ENCODE measurements at places on chromosomes 13 and 19.

- no peak for DNase-seq
These were observed 4.0 kb downstream of the KLF16 start for GRCh38 chr19:1859331-1859781.

DNA sequence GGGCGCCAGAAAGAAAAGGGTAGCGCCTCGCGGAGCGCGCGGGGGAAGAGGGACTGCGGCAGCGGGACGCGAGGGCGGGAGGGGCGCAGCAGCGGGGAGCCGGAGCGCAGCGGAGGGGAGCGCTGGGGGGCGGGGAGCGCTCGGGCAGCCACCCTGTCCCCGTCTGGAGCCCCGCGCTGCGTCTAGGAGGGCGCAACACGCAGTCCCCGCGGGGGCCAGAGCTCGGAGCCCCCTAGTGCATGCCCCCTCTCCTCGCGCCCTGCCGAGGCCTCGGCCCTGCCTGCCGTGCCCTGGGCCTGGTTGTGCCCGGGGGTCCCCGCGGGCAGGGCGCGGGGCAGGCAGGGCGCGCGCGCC is 37.9 kb downstream of the SOX1 start:
- no peak for DNase-seq

GRCh38 chr13:100389617-100390016 is 199.0 kb downstream of the GGACT start:
- no peak for DNase-seq

GRCh38 chr13:112143753-112144615 is 77.0 kb downstream of the SOX1 start:
- no peak for DNase-seq

DNA sequence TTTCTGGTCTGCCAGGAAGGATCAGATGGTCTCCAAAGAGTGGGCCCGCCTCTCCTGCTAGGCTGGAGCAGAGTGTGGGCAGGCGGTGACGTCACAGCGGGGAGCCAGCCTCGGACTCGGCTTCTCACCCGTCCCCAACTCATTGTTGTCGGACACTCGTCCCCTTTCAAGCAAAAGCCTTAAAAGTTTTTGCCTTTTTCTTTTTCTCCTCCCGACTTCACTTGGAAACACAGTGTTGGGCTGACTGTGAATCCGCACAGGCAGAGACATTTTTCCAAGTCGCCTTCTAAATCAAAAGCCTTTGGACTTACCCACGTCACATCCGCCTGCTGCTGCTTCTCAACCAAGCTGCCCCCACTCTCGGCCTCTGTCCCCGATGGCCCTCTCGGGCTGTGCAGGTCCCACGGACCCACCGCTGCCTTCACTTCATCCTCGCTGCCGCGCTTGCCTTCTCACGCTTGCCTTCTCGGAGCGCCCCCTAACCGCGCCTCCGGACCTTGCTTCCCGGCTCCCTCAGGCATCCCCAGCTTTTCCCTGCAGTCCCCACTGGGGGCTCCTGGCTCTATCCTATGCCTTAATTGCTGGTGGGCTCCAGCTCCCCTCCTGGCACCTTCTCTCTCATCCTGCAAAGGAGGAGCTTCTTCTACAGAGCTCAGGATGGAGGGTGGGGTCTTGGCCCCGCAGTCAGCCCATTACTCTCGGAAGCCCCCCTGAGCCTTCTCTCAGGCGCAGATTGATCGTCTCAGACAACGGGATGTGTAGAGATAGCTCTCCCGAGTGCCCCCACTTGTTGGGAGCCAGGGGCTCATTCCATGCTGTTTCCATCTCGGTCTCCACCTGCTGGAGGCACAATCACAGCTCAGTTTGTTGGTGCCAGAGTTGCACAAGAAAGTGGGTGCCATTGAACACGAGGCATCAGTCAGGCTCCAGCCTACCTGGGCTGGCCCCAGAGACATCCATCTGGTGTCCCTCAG is 3.9 kb upstream of the ZNF135 start:
- peak; percentile 9 for DNase-seq

DNA sequence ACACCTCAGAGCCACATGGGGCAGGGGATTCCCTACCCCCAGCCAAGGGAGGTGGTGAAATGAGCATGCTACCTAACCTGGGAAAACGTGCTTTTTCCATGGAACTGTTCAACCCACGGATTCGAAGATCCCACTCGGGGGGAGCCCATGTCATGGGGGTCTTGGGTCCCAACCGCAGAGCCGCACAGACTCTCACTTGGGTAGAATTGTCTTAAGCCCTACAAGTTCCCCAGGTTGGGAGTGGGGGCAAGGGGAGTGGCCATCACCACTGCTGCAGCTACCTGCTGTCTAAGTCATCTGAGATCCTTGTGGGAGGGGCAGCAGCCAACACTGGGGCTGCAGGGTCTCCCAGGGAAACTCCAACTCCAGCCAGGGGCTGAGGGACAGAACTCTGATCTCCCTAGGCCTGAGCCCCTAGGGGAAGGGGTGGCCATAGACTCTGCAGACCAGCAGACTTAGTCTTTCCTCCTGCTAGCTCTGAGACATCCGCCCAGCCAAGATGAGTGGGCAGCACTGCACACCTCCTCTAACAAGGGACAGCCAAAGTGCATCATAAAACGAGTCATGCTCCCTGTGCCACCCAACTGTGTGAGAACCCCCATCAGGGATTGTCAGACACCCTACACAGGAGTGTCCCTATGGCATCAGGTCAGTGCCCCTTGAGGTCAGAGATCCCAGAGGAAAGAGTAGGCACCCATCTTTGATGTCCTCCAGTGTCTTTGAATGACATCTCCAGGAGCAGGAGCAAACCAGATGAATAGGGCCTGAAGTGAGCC is 610.4 kb upstream of the SLITRK6 start:
- DNase-seq = no peak

GRCh38 chr13:64540976-64541375 is 2689.2 kb downstream of the PCDH9 start:
- DNase-seq = no peak

- no peak for DNase-seq
These were observed 196.9 kb downstream of the KATNAL1 start for GRCh38 chr13:30110301-30111070.

DNA sequence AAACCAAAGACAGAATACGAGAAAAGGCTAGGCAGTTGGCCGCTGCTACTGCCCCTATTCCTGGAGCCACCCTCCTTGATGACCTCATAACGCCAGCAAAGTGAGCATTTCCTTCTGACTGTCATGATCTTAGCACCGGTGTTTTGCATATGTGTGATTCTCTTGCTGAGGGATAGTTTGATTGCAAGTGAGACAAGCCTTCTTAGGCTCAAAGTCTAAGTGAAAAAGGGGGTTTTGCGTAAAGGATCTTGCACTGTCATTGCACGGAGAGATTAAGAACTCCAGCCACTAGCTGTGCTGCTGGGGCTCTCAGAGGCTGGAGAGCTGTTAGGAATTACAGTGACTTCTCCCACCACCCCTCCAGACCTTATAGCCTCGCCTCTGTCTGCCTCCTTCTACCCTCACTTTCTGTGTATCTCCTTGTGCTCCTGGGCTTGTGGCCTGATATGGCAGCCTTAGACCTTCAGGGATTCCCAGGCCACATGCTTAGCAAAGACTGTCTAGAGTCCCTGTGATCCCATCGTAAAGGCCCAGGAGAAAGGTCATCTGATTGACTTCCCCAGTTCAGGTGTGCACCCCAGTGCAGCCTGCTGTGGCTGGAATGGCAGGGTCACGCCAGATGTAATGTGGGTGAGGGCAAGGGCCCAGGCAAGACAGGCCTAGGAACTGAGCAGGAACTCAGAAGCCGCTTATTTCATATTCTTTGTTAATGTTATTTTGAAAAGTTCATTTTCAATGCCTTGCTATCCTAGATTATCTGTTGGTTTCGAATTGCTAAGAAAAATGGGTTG is 12.6 kb downstream of the GPATCH1 start:
- DNase-seq = no peak

DNA sequence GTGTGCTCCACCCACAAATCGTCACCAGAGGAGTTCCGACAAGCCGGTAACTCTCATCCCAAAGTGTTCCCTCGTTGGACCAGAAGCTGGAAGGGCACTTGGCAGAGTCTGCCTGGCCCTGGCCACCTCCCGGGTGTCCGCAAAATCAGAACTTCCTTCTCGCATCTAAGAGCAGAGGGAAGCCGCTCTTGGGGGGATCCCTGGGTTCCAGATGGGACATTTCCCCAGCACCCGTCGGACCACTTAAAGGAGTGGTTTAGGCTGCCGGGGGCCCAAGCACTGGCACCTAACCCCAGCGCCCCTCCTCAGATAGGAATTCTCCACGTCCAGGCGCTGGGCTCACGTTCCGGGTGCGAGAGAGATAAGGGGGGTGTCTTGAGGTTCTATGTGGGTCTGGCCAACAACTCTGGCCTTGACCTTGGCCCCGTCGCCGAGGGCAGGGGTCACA is 857 bp upstream of the MAP2K7 start:
- no peak for DNase-seq

DNA sequence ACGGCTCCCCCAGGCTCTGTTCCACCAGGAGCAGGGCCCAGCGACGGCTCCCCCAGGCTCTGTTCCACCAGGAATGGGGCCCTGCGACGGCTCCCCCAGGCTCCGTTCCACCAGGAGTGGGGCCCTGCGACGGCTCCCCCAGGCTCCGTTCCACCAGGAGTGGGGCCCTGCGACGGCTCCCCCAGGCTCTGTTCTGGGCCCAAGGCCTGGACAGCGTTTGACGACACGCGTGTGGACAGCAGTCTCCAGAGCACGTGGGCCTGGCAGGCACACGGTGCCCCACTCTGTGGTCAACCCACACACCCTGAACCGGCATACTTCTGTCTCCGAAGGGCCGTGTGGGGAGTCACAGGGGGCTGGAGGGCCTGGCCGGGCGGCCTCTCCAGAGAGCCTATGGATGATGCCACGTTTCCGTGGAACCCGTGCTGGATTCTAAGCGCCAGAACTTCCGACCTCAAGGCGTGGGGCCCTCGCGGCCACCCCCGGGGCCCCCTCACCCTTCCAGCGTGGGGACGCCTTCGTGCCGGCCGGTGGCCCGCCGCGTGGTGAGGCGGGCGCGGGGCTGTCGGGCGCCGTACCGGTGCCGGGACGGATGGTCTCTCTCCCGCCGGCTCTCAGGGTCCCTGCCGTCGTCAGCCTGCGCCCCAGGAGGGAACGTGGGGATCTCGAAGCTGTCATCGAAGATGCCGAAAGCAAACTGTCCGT is 11.6 kb downstream of the FGF22 start:
- DNase-seq = no peak

DNA sequence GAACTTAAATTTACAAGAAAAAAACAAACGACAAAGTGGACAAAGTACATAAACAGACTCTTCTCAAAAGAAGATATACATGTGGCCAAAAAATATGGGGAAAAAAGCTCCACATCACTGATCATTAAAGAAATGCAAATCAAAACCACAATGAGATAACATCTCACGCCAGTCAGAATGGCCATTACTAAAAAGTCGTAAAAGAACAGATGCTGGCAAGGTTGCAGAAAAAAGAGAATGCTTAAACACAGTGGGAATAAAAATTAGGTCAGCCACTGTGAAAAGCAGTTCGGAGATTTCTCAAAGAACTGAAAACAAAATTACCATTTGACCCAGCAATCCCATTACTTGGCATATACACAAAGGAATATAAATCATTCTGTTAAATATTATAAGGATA is 132.7 kb downstream of the UGGT2 start:
- DNase-seq = no peak

DNA sequence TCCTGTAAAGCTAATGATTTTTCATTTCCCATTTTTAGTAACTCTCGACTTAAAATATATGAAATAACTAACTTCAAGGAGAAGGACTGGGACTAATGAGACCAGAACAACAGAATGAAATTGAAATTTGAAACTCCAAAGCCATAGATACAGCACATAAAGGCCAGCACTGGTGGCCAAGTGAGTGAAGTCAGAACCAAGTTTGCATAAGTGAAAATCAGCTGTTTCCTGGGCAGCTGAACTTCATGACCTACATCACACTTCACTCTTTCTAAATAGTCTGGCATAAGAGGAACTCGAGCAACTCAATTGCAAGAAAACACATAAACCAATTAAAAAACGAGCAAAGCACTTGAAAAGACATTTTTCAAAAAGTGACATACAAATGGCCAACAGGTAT is 84.5 kb downstream of the DCLK1 start:
- DNase-seq = no peak

- no peak for DNase-seq
These were observed 109.9 kb downstream of the OLFM4 start for GRCh38 chr13:53138376-53139036.

DNA sequence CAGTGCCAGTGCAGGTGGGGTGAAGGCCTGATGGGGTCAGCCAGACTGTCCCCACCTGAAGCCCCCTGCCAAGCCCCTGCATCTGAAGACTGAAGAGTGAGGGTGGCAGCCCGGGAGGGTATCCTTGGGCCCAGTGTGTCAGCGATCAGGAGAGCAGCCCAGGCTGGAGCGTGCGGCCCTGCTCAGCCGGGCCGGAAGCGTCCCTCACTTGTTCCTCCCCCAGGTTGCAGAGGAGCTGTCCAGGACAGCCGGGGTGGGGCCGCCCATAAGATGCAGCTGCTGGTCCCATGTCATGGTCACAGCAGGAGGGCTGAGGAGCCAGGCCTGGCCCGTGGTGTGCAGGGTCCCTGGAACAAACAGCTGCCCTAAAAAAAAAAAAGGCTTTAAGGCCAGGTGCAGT is 55.4 kb downstream of the KDM4B start:
- peak; percentile 92 for DNase-seq

DNA sequence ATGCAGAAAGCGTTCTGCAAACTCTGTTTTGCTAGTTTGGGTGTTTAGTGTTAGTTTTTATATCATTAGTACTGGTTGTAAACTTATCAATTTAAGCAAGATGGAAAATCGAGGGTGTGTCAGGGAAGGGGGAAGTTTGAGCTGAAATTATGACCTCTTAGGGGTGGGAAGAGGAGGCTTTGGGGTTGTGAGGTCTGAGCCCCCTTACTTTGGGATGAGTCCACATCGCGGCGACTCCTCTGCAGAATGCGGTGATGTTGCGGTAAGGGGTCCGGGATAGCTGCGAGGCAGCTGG is 743 bp upstream of the NDUFS7 start:
- DNase-seq = peak; percentile 91

GRCh38 chr13:27973961-27974662 is 5.0 kb upstream of the CDX2 start:
- no peak for DNase-seq

GRCh38 chr13:110575322-110576069 is 14.0 kb upstream of the RAB20 start:
- DNase-seq = peak; percentile 41

Data from LHCN-M2 (cell line).